Right renal cortex interstitium (tissue), 3 donors: ENCODE measurements at places on chromosomes 11 and 22. TPM values are rescaled to one million over a fixed set of nuclear protein-coding genes. Genes with fewer than 3 reads are reported as not detected.
A peak's percentile ranks its signal among the peaks of the same experiment; 100 is the strongest.

The HIKESHI gene
- polyA plus RNA-seq = 50.4 TPM

The SLC6A5 gene
- 0.14 TPM for polyA plus RNA-seq

The MTMR3 gene
- polyA plus RNA-seq = 35.3 TPM

DNA sequence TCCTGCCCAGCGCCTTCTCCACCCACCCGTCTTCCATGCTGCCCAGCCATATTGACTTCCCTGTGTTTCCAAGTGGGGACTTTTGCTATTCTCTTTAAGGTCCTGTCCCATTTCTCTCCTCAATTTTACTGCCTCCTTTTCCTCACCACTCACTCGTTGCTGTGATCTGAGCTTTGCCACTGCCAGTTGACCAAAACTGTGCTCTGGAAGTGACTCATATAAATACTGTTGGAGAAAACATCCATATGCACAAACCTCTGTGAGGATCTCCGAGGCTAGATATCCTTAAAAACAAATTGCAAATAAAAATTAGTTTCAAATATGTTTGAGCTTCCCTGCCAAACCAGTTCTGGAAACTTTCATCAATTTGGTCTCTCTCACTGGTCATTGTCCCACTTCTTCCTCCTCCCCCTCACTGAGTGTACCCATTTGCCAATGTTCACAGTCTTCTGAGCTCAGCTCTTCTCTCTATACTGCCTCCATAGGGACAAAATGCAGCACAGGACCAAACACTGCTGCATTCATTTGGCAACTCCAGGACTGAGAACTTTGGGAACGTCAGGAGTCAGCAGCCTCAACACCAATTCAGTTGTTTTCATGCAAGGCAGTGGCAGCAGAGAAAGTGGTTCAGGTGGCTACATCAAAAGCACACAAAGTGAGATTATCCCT, 34.0 kb upstream of the MMP13 start:
- no peak for DNase-seq

DNA sequence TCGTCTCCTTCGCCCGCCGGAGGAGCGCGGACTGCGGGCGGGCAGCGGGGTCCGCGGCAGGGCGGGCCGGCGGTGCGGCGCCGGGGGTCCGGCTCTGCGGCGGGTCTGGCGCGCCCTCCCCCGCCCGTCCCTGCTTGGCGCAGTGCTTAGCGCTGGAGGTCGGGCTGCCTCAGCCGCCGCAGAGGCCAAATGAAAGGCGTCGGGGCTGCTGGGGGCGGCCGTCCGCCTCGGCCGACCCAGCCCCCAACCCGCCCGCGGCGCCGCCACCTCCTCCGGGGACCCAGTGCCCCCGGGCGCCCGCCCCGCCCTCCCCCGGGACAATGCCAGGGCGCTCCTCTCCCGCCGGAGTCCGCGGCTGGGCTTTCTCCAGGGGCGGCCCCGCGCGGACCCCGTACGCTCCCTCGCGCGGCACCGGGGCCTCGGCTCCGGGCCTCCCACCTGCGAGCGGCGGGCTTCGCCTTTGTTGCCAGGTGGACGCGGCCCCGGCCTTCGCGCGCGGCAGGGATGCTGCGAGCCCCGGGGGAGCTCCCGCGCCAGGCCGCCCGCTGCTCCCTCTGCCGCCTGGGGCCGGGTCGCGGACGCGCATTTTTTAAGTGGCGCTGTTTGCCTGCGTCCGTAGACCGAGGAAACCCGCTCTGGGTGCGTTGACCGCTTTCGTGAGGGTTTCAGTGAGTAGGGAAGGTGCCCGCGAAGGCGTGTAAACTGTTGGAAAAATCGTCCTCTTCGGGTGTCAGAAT, 583 bp downstream of the APLP2 start:
- peak; percentile 25 for DNase-seq

The SIK3 gene
- 30.8 TPM for polyA plus RNA-seq

DNA sequence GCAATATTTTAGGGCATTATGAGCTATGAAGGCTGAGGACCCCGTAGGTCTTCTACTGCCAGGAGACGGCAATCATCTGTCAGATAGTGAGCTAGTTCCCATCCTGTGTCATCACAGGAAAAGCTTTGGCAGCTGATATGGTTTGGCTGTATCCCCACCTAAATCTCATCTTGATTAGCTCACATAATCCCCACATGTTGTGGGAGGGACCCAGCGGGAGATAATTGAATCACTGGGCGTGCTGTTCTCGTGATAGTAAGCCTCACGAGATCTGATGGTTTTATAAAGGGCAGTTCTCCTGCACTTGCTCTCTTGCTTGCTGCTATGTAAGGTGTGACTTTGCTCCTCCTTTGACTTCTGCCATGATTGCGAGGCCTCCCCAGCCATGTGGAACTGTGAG, 18.1 kb downstream of the CSRP3 start:
- no peak for DNase-seq

DNA sequence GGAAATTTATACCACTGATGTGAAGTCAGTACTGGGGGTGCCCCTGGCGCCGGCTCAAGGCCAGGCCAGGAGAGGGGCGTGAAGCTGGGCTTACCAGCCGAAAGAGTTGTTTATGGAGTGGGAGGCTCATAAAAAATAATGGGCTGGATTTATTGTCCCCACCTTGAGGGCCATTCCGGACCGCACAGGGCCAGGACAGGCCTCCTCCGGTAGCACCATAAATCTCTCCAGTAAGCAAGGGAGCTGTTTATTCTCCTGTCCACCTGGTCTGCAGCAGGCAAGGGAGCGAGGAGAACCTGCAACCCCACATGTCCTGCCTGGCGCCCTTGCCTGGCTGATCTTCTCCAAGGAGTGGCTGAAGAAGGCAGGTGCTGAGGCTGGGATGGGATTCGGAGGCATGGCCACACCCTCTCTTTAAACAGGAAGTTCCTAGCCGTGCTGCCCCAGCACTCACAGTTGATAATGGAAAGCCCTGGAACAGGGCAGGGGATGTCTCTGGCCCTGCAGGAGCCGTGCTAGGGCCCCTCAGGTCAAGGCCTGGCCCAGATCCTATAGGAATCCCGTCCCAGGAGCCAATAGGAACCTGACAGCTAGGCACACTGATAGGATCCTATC, 65.1 kb downstream of the SCUBE1 start:
- DNase-seq = no peak
